Common myeloid progenitor, CD34-positive (primary cell): ENCODE measurements at places on chromosomes 16 and 17.
A peak's percentile ranks its signal among the peaks of the same experiment; 100 is the strongest.

GRCh38 chr16:69889295-69889964 is 61.7 kb upstream of the CLEC18A start:
- no peak for DNase-seq

GRCh38 chr16:52101246-52101645 is 445.7 kb downstream of the TOX3 start:
- no peak for DNase-seq

GRCh38 chr17:6473128-6473767 is 29.0 kb downstream of the PIMREG start:
- DNase-seq = peak; percentile 43

DNA sequence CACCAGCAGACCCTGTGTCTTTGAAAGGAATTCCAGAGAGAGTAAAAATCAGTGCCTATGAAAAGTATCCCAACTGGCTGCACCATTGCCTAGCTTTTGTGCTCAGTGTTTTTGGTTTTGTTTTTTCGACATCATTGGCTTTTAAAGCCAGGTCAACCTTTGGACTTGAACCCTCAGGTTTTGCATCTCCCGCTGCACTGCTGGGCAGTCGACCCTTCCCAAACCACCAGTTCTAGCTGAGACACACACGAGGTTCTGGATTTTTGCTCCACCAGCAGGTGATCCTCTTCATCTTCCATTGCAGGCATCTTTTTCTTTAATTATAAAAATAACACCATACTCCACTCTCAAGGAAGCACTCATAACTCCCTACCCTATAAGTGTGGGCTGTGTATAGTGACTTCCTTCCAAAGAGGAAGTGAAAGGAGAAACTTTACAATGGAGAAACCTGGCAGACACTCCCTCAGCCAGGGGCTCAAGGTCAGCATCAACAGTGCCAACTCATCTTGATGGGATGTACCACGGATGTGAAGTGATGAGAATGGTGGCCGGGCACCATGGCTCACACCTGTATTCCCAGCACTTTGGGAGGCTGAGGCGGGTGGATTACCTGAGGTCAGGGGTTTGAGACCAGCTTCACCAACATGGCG is 57.8 kb downstream of the BMERB1 start:
- DNase-seq = no peak

GRCh38 chr16:72876221-72876620 is 171.7 kb downstream of the ZFHX3 start:
- peak; percentile 95 for DNase-seq

- DNase-seq = peak; percentile 96
Observed at GRCh38 chr16:70737377-70738082, 51.7 kb upstream of the MTSS2 start.

DNA sequence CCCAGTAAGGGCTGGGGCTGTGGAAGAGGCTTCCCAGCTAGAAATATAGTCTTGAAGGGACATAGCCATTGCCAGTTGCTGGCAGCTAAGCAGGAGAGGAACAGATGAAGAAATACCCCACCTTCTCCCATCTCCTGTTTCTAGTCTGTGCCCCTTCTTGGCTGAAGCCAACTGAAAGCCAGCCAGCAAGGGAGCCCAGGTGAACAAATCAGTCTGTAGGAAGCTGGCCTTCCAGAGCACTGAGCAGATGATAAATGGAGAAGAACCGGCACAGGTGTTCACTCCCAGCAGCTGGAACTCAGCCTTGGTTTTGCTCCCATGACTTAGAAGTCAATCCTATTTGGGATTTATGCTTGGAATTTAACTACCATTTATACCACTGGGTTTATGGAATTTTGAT is 69.2 kb upstream of the DHX40 start:
- no peak for DNase-seq

DNA sequence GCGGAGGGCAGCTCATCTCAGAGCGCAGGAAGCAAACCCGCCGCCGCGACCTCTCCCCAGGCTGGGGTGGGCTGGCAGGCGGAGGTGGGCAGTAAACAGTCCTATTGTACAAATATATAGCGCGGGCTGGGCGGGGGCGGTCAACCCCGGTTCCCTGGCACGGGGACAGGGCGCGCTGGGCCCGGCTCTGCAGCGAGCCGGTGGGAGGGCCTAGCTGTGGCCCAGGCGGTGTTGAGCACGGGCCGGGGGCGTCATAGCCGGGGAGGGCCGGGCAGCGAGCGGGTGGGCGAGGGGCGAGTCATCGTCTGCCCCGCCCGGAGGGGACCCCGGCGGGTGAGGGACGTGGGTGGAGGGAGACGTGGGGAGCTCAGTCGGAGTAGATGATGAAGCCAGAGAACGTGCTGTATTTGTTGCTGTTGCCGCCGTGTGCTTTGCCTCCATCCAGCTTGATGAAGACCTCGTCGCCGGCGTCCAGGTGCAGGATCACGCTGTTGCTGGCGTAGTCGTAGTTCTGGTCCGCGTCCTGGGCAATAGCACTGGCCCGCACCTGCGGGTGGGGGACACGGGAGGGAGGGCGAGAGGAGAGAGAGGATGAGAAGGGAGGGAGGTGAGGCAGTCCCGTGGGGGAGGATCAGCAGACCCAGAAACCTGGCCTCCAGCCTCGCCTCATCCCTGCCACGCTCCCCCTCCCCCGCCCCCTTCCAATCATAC is 8.1 kb downstream of the C1QL1 start:
- no peak for DNase-seq

DNA sequence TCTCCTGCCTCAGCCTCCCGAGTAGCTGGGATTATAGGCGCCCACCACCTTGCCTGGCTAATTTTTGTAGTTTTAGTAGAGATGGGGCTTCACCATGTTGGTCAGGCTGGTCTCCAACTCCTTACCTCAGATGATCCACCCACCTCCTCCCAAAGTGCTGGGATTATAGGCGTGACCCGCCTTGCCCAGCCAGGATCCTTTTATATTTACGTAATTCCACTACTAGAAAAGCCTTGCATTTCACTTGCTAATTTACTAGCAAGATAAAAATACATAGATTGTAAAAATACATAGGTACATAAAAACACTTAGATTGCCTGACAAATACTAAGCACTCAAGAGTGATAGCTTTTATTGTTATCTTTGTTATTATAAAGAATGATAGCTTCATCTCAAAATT is 47.5 kb downstream of the GDPD1 start:
- no peak for DNase-seq

DNA sequence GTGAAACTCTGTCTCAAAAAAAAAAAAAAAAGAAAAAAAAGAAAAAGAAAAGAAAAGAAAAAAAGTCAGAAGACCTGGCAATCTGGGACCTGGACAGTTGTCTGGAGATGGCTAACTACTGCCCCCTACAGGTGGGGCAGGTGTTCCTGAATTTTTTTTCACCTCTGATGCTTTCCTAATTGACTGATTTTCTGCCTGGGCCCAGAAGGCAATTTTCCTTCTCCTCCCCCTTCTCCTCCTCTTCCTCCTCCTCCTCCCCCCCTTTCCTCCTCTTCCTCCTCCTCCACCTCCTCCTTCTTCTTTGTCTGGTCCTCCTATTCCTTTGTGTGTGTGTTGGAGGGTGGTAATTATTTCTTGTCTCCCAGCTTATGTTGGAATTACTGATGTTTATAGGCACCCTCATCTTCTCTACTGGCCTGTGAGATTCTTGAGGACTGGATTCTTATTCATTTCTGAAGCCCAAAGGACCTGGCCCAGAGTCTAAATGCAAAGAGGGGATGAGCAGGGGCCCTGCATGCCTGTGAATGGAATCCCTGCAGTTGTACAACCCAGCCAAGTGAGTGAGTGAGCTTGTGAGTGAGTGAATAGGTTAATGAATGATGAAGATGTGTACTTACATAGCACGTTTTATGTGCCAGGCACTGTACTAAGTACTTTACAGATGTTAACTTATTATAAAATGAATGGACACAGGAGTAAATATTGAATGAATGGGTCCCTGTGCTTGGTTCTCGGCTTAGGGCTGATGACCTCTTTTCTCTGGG is 26.9 kb downstream of the IRX5 start:
- peak; percentile 56 for DNase-seq

GRCh38 chr16:89266521-89267134 is 49.1 kb downstream of the ZNF778 start:
- DNase-seq = no peak

- peak; percentile 76 for DNase-seq
Observed at GRCh38 chr17:75872434-75873351, 5.7 kb downstream of the TRIM47 start.

DNA sequence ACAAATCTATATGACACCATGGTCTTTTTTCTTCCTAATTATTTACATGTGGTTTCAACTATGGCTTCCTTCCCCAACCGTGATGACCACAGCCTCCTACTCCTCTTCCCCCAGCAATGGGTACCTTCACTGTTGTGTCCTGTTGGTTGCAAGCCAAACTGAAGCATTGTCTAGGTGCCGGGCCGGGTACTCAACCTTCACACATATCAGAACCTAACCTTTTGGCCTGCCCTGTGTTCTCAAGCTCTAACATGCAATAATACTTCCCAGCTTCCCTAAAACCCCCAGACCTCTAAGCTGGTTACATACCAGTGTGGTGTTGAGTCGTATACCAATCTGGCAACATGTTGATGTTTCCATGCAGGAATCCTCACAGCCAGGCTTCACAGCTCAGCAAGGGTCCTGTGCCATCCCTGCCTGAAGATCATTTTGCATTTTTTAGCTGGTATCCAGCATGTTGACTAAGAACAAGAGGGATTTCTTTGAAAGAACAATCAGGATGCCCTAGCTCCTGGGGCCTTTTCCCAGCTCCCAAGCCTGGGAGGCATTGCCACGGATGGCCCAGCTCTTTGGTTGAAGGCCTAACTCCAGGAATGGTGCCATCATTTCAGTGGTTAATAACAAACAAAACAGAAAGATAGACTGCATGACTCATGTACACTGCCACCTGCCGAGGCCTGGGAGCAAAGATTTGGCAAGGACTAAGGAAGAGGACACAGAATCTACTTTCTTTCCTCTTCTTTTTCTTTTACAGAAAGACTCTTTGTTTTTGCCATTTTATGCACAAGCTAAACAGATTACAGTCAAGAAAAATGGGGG is 373.7 kb upstream of the SALL1 start:
- DNase-seq = no peak

DNA sequence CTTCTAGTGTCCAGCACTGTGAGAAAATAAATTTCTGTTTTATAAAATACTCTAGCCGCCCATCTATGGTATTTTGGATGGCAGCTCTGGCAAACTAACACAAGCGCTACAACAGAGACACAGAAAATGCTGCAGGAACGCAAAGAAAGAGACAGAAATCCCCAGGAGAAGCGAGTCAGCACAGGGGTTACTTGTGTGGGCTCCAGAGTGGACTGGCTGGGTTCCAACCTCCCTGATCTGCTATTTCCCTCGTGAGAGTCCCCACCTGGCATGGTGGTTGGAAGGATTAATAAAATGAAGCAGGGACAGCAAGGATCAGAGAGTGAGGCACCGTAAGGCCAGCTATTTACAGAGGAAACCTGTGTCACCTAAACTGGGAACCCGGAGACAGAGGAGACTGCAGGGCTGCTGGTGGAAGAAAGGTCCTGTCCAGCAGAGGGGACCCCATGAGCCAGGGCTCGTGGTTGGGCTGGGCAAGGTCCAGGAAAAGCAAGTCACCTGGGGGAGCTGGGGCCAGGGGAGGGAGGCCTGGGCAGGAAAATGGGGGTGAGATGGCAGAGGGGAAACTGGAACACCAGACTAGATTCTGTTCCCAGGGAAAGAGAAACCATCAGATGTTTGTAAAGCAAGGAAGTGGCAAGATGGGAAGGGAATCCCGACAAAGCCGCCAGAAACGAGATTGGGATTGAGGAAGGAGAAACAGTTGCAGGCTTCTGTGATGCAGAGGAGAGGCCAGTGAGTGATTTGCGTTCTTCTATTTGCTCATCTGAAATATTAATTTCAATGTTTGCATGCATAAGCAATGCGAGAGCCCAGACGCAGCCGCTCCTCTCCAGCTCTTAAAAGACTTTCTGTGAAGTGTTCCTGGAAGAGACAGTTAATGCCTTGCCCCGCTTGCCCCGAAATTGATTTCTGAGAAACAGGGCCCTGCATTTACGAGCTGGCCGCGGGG is 63.0 kb upstream of the TEKT3 start:
- DNase-seq = peak; percentile 4

GRCh38 chr16:64238571-64238970 is 883.3 kb downstream of the CDH11 start:
- no peak for DNase-seq

DNA sequence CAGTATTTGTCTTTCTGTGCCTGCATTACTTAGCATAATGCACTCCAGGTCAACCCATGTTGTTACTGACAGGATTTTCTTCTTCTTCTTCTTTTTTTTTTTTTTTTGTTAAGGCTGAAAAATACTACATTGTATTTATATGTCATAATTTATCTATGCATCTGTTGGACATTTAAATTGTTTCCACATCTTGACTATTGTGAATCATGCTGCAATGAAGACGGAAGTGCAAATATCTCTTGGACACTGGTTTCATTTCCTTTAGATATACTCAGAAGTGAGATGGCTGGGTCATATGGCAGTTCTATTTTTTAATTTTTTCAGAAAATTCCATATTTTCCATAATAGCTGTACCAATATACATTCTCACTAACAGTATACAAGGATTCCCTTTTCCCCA is 272.7 kb upstream of the PMFBP1 start:
- no peak for DNase-seq

- DNase-seq = no peak
Observed at GRCh38 chr17:9414471-9414870, 161.1 kb downstream of the STX8 start.

DNA sequence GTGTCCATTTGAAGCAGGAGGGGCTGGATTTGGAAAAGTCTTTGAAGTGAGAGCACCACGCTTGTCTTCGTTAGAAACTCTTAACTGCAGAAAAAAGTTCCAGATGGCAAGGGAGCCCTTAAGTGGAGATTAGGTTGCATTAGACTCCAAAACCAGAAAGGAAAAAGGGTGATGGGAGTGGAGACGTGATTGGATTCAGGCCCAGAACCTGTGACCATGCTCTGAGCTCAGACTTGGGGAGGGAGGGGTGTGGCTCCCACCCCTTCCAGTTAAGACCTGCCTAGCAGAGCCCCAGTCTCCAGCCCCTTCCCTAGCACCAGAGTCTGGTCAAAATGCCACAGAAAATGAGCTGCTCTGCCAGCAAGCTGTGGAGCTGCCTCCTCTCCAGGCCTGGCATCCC is 6.4 kb upstream of the LGALS9 start:
- DNase-seq = no peak

- no peak for DNase-seq
Observed at GRCh38 chr17:27944546-27945332, 51.6 kb upstream of the LYRM9 start.

DNA sequence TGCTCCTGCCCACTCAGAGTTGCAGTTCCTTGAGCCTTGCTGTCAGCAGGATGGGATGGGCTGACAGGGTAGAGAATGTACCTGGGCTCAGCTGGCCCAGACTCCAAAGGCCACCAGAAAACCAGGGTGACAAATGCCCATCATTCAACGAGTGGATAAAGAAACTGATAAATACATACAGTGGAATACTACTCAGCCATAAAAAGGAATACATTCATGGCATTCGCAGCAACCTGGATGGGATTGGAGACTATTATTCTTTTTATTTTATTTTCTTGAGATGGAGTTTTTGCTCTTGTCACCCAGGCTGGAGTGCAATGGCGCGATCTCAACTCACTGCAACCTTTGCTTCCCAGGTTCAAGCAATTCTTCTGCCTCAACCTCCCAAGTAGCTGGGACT is 19.9 kb downstream of the SGSM2 start:
- DNase-seq = no peak

GRCh38 chr17:42655528-42655927 is 3.6 kb upstream of the TUBG2 start:
- DNase-seq = no peak

GRCh38 chr16:71789136-71789535 is 19.5 kb downstream of the AP1G1 start:
- no peak for DNase-seq

- no peak for DNase-seq
Observed at GRCh38 chr17:47064684-47065083, 85.6 kb upstream of the RPRML start.
